ENCODE measurements at places on chromosomes 7 and 10.
A peak's percentile ranks its signal among the peaks of the same experiment; 100 is the strongest.

DNA sequence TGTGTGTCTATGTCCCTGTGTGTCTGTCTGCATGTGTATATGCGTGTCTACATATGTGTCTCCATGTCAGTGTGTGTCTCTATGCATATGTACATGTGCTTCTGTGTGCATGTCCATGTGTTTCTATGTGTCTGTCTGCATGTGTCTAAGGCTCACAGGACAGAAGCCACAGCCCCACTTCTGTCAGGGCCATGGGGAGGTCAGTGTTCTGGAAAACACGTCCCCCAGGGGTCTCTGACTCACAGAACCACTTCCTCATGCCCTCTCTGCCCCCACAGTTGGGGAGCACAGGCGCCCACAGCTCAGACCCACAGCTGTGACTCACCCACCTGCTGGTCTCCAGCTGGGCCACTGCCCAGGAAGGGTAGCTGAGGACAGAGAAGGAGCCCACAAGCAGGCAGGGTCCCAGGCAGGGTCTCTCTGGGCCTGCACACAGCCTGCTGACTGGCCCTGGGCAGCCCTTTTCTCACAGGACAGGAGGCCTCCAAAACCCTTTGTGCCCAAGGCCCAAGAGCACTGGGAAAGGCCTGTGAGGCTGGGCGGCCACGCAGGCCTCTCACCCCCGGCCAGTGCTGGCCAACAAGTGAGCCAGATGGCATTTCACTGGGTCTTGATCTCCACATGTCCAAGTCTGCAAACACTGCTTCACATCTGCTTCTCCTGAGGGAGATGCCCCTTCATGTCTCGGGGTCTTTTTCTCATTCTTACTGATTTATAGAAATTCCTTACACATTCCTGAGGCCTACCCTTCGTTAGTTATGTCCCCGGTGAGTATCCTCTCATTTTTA lies 102.9 kb upstream of the FAM20C start:
- no peak for DNase-seq

GRCh38 chr7:26199301-26200037 lies 1.1 kb downstream of the HNRNPA2B1 start:
- peak; percentile 81 for DNase-seq

DNA sequence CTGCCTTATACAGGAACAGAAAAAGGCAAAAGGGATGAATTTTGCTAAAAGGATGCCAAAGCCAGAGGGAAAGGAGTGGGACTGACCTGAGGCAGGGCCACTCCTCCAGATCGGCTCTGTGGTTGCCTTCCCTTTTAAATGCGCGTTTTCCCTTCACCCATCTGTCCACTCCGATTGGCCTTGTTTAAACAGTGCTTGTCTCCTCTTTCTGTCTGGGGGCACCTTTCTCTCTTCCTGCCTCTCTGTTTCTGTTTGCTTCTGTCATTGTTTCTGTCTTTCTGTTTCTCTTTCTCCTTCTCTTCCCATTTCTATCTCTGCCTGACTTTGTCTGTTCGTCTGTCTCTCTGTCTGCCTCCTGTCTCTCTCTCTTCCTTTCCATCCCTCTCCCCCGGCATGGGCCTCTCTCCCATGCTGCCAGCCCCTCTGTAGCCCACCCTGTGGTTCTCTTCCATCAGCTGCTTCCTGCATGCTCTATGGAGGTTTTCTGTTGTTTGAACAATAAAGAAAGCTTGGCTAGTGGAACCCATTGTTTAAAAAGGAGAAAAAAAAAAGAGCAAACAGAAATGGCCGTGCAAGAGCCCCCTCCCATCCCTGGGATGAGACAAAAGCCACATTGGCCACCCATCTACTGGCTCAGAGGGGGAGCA lies 29.5 kb upstream of the HSPB1 start:
- DNase-seq = no peak

- DNase-seq = peak; percentile 13
Measured at GRCh38 chr10:80407812-80408241, 524 bp upstream of the PRXL2A start.
